Activated CD4-positive, alpha-beta T cell treated with anti-CD3 and anti-CD28 coated beads, Interleukin-2, amount 10 ng/mL, durations not matched to agents 24 days and 14 days (primary cell): ENCODE measurements at places on chromosomes 5 and 9.

DNA sequence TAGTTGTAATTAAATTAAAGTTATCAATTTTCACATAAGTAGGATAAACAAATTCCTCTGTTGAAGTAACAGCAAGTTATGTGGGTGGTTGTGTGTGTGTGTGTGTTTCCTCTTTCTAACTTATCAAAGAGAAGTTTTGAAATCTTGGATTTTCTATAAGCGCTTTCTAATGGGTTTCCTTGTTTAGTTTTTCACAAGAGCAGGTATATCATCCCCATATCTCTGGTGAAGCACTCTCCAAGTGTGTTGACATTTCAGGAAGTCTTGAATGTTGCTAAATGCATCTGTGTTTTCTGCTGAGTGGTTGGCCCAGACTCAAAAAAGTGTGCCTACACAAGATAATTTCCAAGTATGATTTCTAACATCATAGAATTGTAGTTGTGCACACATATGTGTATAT is 43.3 kb downstream of the PRDM6 start:
- no peak for DNase-seq

- no peak for DNase-seq
Measured at GRCh38 chr9:69604568-69605219, 67.5 kb downstream of the APBA1 start.

DNA sequence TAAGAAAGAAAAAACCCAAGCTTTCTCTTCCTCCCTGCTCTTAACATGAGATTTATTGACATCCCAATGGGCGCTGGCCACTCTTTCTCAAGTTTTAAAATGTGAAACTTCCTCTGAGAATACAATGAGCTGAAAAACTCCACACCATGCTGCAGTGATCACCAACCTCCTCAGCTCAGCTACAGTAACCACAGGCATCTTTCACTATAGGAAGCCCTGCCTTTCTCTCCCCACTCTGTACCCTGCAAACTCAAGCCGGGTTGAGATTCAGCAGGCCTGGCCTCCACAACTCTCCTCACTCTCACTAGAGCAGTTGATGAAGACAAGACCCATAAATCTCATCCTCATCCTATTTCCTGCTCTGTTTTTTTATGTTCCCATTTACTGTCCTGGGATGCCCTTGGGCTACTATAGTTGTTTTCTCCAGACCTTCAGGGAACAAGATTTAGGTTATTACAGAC is 48.3 kb downstream of the SH3TC2 start:
- no peak for DNase-seq

DNA sequence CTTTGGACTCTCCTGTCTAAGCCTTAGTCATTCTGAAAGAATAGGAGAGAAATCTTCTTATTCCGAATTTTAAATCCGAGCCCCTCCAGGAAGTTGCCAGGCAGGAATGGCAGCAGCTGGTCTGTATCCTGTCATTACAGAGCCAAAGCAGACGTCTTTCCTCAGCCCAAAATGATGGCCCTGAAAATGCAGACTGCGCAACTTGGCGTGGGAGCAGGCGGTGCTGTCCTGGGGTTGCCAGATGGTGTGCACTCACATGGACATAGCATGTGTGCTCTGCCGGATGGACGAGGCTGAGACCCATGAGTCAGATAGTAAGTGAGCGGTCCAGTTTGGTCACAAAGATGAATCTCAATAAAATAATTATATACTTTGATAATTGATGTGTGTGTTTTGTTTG is 410.4 kb downstream of the KCTD16 start:
- no peak for DNase-seq

GRCh38 chr5:113489299-113489698 is 1.0 kb upstream of the MCC start:
- DNase-seq = peak; percentile 72

DNA sequence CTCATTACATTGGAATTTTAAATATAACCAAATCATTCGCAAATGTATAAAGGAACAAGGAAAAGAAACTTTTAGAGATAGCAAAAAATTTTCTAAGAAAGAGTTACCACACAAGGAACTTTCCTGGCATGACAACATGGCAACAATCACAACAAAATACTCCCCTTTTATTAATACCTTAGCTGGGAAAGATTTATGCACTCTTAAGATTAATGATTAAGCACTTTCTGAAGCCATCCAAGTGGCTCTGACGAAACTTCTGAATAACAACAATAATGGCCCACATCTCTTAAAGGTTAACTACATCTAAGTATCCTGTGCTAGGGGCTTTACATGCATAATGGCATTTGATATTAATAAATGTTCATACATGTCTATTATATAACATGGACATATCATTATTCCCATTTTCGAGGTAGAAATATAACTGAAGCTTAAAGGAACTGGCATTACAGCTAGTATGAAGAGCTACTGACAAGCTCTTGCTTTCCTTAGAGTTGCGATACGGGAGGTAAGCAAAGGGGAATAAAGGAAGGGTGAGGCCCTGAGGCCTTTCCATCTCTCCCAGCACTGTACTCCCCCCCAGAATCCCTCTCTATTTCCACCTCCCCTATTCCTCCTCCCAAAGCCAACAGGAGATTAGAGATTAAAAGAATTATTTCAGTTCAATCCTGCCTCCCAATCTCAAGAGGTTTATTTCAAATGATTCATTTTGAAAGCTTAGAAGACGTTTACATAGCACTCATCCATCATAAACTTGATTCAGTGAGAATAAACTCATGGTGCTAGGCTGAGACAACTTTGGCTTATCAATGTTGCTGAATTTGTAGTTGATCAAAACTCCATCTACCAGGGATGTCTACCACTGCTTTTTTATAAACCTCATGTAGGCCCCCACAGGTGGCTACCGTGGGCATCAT is 9.6 kb downstream of the MTMR12 start:
- DNase-seq = no peak
